ENCODE measurements at places on chromosomes 5 and 9.
A peak's percentile ranks its signal among the peaks of the same experiment; 100 is the strongest.

- no peak for DNase-seq
These were observed at the start of gene CCNJL for GRCh38 chr5:160312134-160312959. Gene CCNJL (minus strand): TSS chr5:160312564. CDS start chr5:160311923, 641 bp downstream.

DNA sequence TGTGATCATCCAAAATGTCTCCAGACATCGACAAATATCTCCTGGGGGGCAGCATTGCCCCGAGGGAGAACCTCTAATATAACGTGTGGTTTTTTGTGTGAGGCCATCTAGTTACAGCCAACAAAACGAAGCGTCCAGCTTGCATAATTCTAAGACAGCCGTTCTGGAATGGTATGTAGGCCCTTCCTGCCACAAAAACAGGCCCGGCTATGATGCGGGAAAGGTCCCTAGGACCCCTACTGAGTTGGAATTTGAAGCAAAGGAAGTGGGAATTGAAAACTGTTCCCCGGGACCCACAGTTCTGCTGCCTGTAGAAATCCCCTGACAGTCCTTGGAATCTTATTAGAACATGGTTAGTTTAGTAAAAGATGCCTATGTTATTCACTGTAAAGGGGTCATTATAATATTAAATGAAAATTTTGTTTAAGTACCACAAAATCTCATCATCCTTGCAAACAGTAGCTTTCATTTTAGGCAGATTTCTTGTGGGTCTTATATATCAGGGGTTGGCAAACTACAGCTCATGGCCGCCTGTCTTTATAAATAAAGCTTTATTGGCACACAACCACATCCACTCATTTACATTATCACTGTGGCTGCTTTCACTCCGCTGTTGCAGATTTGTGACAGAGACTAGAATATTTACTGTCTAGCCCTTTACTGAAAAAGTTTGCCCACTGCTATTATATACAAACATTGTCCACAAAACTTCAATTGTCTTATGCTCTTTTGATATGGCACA is 70.7 kb downstream of the MSX2 start:
- DNase-seq, result no peak

- DNase-seq, result no peak
These were observed 71.6 kb upstream of the ASTN2 start for GRCh38 chr9:117486426-117486825.

- no peak for DNase-seq
These were observed 9.4 kb downstream of the STARD4 start for GRCh38 chr5:111502956-111503355.

DNA sequence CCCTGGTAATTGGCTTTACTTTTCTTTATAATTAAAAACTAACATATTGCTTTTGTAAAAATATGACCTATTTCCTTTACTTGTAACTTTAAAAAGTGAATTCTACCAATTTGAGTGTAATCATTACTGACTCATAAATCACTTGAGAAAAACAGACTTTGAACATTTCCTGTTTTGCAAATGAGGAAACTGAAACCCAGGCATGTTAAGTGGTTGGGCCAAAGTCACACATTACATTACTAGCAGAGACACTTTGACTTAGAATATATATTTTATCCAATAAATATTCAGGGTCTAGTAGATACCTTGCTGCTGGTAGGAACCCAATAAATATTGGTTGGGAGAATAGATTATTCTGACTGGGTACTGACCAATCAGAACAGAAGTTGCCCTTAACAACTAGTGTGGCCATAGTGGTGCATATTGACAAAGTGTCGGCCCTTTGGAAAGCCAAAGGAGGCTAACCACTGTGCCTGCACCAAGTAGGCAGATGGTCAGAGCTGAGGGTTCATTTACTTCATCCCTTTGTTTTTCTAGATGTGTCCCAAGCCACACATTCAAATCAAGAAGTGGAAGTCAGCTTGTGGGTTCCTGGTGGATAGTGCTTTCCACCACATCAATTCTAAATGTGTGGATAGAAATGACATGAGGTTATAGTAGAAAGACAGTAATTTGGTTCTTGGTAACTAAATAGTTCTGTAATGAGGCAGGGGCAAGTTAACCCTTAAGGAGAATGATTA is 365.1 kb upstream of the RIOK2 start:
- DNase-seq, result no peak

DNA sequence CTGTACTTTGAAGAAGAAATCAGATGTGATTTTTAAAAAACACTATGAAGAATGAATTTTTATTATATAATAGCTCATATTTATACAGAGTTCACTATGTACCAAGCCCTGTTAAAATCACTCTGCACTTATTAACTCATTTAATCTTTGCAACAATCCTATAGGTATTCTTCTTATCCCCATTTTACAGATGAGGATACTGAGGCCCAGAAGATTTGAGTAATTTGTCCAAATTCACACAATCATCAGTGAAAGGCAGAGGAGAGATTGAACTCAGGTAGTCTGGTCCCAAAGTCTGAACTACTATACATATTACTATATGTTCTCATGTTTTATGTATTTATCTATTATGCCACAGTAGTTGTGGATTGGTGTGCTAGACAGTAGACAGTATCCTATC is 16.1 kb downstream of the PLAC8L1 start:
- DNase-seq, result no peak

DNA sequence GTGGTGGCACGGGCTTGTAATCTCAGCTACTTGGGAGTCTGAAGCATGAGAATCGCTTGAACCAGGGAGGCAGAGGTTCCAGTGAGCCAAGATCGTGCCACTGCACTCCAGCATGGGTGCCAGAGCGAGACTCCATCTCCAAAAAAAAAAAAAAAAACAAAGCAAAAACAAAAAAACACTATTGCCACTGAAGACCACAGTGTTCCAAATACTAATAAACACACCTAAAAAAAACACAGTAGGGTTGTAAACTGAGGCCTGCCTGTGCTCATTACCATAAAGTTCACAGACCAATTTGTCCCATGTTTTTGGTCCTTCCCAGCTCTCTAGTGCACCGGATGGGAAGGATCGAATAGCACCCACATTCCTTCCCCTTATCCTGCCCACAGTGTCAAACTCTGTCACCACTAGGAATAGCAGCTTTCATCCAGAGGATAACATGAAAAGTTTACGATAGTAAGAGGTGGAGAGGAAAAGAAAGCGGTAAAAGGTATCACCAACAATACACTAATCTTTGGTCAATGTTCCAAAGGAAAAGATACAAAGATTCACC is 49.2 kb downstream of the MYO10 start:
- no peak for DNase-seq

- DNase-seq, result no peak
These were observed 54.6 kb downstream of the LHFPL2 start for GRCh38 chr5:78594021-78594420.

- DNase-seq, result no peak
These were observed 17.9 kb downstream of the TMEM245 start for GRCh38 chr9:109101810-109102209.

DNA sequence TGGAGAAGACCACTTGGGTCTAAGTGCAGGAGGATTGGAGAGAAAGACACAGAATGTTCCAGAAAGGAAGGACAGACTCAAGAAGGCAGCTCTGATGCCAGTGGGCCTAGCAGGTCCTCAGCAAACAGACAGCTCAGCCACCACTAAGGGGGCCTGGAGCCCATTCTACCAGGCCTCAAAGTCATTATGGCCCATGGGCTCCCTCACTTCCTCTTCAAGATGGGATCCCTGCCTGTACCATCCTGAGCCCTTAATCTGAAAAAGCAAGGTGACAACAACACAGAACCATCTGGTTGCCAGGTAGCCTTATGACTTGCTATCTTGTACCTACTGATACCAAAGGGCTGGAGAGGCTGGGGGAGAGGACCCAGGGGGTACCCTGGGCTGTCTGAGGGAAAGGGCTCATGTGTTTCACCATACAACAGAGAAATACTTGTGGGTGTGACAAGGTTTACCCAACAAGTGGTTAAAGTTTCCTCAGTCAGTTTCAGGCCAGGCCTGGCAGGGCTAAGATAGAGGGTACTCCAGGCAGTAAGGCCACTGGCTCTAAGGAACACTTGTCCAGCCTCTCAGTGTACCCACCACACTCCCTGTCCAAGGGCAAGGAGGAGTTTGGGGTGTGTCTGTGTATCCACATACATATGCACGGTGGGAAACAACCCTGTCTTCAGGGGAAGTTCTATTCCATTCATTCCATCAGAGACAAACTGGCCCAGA is 30.7 kb downstream of the TCF7 start:
- DNase-seq, result no peak

- peak; percentile 75 for DNase-seq
These were observed 34.6 kb downstream of the OXCT1 start for GRCh38 chr5:41835645-41836044.

DNA sequence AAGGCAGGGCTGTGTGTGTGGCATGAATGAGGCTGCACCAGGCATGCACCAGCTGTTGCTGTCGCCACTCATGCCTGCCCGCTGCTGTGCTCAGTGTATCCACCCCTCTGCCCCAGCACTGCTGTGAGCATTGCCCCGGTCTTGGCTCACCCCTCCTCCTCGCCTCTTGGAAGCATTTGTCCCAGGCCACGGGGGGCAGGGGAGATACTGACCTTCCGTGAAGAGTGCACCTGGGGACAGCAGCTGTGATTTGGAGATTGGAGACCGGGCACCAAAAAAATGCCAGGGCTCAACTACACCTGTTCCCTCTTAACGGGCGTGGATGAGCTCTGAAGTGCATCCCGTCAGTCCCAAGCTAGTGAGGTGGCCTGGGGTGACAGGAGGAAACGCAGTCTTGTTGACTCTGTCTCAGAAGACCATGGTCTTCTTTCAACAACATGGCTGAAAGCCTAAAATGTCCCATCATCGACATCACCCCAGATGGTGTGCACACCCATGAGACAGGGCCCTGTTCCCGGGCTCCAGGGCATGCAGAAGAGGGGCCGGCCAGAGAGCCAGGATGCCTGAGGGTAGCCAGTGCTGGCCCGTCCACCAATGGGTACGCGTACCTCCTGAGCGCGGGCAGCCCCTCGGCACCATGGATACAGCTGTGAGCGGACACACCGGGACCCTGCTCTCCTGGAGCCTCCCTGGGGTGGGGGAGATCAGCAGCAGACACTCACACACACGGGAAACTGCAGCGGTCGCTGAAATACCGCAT is 115.8 kb downstream of the COL5A1 start:
- no peak for DNase-seq

GRCh38 chr5:84373506-84373905 is 11.2 kb downstream of the EDIL3 start:
- no peak for DNase-seq

- DNase-seq, result no peak
These were observed 132.0 kb upstream of the FSTL4 start for GRCh38 chr5:133744051-133744959.

DNA sequence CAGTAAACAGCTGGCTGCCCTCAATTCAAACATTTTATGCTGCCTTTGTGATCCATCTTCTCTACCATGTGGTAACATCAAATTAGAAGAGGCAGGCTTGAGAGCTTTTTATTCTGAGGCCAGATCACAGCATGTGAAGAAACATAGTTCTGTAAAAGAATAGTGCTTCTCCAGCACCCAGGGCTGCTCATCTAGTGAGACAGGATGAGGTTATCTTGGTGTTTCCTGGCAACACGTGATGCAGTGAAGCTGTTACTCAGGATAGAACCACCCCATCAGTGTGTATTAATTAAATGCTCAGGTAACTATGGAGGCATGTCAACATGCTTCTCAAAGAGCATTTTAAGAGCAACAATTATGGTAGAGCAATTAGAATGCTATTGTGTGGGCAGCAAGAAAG is 400.5 kb upstream of the ACO1 start:
- DNase-seq, result no peak

DNA sequence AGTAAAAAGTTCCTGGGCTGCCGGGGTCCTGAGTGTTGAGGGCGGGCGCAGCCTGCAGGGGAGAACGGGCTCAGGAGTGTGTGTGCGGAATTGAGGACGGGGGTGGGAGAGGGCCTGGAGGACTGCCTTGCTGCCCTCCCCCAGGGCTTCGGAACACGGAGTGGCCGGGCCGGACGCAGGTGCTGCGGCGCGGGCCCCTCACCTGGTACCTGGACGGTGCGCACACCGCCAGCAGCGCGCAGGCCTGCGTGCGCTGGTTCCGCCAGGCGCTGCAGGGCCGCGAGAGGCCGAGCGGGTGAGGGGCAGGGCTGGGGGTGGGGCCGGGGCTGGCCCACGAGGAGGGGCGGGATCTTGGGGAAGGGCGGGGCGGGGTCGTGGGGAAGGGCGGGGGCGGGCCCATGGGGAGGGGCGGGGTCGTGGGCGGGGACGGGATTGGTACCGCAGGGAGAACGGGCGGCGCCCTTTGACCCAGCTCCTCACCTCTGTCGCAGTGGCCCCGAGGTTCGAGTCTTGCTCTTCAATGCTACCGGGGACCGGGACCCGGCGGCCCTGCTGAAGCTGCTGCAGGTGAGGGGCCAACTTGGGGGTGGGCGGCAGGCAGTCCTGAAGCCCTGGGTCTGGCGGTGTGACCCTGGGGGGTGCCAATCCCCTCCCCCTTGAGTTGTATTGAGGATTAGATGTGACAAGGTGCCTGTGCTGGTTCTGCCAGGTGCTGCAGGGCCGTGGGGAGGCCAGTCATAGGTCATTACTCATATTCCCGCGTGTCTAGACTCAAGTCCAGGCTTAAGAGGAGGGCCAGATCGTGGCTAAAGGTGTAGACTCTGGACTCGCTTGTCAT is 7.1 kb downstream of the FPGS start:
- DNase-seq, result no peak

DNA sequence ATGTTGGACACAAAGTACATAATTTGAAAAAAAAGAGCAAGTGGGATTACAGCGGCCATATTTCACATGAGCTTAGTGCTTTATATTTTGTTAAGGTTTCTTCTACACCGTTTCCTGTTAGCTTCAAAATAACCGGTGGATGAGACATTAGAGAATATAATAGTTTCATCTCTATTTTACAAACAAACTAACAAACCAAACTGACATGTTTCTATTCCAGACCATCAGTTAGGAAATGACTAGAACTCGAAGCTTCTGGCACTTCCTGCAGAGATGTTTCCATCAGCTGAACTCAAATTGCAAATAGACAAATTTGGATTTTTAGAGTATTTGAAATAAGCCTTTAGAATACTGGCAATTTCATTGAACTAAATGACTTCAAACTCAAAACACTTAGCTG is 86.5 kb downstream of the MTRR start:
- no peak for DNase-seq

DNA sequence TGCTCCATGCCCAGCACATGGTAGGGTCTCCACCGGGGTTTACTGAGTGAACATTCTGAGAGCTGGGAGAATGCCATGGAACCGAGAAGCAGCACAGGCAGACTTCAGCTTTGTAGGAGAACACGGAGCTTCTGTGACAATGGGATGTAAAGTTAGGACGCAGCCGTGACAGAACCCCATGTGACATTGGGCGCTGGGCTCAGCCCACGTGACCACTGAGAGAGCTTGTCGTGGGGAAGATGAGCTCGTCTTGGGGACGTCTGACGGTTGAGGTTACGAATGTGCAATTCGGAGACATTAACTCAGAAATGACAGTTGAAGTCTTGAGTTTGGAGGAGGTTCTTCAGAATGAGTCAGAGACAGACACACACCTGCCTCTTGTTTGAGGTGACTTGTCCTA is 13.5 kb downstream of the SDHA start:
- no peak for DNase-seq

DNA sequence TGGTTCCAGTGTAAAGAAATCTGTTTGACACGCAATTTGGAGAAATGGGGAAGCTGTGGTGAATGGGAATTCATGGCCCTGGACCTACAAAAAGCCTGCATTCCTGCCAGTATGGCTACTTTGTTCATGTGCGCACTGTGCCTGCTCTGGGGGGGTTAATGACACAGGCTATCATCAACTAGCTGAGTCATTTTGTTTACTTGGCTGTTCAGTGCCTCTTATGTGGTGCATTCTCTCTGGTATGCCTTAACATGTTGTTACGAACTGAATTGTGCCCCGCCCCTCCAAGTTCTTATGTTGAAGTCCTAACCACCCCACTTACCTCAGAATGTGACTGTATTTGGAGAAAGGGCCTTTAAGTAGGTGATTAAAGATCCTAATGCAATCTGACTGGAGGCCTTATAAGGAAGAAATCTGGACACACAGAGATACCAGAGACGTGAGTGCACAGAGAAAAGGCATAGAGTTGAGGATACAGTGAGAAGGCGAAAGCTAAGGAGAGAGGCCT is 20.4 kb upstream of the UBAP1 start:
- no peak for DNase-seq

Data from HS-5 (cell line).